AG20443 (cell line): ENCODE measurements at places on chromosomes 3 and 15.

GRCh38 chr3:39180546-39181346 is 11.6 kb downstream of the XIRP1 start:
- DNase-seq, result peak; percentile 95

DNA sequence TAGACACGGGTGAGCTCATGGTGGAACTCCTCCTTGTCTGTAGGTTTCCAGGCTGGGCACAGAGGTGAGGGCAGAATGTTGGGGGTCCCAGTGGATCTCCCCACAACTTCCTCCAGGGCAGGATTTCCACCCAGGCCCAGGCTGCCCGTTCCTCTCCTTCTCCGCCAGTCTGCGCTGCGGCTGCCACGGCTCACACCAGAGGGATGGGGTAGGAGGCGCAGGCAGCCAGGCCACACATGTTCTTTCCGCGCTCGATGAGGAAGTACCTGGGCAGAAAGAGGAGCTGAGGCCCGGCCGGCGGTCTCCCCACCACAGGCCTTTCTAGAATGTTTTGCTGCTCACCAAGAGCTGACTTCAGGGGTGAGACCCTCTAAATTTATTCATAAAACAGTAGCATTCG is 22.9 kb downstream of the CTSH start:
- DNase-seq, result no peak

- DNase-seq, result peak; percentile 42
Observed at GRCh38 chr15:51647128-51647562, 24.6 kb upstream of the DMXL2 start.

DNA sequence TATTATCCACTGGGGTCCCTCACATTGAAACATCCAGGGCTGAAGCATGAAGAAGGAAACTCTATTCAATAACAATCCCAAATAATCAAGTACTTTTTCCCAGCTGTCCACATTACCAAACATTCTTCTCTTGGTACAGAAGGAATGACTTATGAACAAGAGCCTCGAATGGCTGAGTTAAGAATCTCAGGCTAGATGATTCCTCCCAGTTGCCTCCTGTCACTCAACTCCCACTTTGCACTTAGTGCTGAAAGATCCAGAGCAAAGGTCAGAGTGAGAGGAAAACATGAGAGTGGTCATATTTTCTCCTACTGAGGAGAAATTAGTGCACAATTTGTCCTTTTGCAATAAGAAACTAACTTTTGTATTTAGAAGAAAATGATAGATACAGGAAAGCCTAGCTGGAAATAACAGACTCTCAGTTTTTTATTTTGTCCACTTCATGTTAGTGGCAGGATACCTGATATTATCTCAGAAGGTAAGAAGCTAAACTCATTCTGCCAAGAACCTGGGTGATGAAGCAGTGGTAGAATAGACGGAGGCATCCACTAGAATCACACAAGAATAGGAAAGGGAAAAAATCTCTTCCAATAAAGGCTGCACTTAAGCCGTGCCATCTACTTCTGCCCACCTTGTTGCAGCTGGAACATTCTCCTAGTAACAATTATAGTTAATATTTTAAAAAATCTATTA is 46.2 kb downstream of the GADL1 start:
- no peak for DNase-seq

- DNase-seq, result no peak
Observed at GRCh38 chr15:70407336-70407670, 309.6 kb upstream of the TLE3 start.

DNA sequence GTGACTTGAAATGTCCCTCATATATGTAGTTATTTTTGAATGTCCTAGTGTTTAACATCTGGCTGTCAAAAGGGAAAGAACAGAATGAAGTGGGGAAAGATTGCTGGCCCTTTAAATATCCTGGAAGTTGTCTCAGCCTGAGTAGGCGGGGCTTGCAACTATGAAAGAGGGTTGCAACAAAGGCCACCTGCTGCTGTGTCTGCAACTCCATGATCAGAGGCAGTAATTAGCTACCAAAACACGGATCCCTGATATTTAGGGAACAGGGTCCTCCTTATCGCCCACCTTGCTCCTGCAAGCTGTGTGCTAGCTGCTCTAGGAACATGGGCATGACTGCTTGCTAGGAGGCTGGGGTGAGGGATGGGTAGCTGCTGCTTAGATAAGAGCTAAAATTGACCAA is 100.2 kb upstream of the CFAP20DC start:
- no peak for DNase-seq

GRCh38 chr3:37241880-37242279 is 67.5 kb upstream of the LRRFIP2 start:
- DNase-seq, result no peak

DNA sequence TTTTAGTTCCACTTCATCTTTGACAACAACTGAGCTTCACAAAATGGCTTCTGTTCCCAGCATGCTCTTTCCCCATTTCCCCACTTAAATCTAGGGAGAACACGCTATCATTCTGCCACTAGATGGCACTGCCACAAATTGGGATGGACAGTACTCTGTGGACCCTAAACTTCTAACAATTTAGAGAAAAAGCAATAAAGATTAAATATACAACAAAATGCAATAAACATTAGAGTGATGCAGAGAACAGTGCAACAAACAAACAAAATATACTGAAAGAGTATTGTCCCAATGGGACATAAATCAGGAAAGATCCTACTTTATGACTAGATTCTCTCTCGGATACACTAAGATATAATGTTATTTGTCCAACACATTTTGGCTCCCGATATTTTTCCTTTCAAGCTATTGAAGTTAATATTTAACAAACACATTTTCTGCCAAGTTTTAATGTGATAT is 169.7 kb upstream of the TMCO5A start:
- DNase-seq, result peak; percentile 58

- DNase-seq, result no peak
Observed at GRCh38 chr3:185756477-185756876, 68.4 kb downstream of the IGF2BP2 start.

DNA sequence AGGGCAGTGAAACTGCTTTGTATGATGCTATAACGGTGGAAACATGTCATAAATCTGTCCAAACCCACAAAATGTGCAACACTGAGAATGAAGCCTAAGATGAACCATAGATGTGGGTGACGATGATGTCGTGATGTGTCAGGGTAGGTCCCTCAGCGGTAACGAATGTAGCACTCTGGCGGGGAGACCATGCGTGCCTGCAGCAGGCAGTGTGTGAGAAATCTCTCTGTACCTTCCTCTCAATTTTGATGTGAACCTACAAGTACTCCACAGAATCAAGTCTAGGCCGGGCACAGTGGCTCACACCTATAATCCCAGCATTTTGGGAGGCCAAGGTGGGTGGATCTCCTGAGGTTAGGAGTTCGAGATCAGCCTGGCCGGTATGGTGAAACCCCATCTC is 268.2 kb upstream of the LYSMD4 start:
- DNase-seq, result no peak

- no peak for DNase-seq
Observed at GRCh38 chr3:15214758-15215157, 8.7 kb downstream of the CAPN7 start.

DNA sequence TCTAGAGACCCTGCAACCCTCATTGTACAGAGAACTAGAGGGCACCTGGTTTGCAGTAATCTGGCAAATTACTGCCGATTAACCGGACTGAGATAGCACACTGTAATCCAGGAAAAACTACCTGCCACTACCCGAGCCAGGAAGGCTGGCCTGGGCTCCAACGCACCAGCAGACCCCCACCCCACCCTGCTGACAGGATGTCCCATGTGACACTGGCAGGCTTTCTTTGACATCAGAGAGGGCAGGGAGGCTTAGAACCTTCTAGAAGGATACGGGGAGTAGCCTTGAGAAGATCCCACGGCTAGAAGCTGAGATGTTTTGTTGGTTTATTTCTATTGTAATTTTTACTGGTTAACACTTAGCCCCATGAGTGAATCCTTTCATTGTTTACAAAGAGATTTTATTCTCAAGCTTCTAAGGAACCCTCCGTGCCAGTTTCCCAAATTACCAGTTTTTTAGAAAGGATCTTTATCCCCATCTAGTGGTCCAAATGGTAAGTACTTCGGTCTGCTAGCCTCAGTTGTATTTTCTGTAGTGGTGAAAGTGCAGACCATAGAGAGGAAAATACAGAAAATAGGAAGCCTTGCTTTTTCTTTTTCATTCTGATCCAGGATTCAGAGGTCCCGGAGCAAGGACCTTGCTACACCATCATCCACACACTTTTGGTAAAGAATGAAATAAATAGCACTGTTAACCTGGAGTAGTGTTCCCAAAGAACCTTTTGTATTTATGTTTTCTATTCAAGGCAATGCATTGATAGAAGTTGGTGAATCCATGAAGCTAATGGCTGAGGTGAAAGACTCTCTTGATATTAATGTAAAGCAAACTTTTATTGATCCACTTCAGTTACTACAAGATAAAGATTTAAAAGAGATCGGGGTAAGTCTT is 81.9 kb upstream of the ADAMTSL3 start:
- DNase-seq, result peak; percentile 51

- no peak for DNase-seq
Observed at GRCh38 chr3:102826636-102827035, 391.8 kb downstream of the ZPLD1 start.

- no peak for DNase-seq
Observed at GRCh38 chr3:5441401-5441800, 253.9 kb downstream of the EDEM1 start.

- no peak for DNase-seq
Observed at GRCh38 chr3:9196020-9196419, 53.4 kb downstream of the SRGAP3 start.

- DNase-seq, result peak; percentile 31
Observed at GRCh38 chr3:14231998-14232501, 53.4 kb downstream of the LSM3 start.

- no peak for DNase-seq
Observed at GRCh38 chr15:33623010-33623409, 312.2 kb downstream of the RYR3 start.

GRCh38 chr15:48415036-48415886 is 84.0 kb downstream of the DUT start:
- peak; percentile 34 for DNase-seq

- no peak for DNase-seq
Observed at GRCh38 chr15:43771816-43772215, 5.0 kb downstream of the ELL3 start.

DNA sequence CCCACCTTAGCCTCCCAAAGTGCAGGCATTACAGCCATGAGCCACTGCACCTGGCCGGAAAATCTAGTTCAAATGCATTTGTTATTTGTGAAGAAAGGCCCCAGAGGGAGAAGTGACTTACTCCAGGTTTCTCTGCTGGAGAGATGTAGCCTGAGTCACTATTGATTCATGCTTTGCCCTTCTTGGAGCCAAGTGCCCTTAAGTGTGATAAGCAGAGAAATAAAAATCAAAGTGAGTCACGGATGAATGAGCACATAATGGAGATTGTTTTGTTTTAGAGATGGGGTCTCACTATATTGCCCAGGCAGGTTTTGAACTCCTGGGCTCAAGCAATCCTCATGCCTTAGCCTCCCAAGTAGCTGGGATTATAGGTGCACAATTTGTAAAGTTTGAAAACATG is 33.1 kb downstream of the CDC25A start:
- DNase-seq, result peak; percentile 64

- DNase-seq, result no peak
Observed at GRCh38 chr3:40930131-40930538, 269.2 kb upstream of the CTNNB1 start.

GRCh38 chr3:123163141-123163540 is 38.6 kb upstream of the SEC22A start:
- no peak for DNase-seq

- peak; percentile 47 for DNase-seq
Observed at GRCh38 chr3:115989684-115990421, 366.5 kb downstream of the GAP43 start.

DNA sequence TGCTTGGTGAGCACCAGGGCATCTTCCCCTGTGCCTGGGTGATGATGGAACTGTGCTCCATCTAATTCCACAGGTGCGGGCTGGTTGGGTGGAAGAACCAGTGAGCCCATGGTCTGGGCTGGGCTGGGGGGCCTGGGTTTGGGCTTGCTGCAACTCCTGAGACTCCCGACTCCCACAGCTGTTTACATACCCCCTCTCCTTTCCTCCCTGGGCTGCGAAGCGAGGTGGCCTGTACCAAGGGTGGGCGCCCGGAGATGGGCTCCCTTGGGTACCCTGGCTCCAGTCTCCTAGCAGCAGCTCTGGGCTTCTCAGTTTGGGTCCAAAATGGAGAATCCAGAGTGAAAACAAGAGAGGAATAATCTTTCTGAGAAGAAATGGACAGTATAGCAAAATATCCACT is 5.6 kb downstream of the FAM98B start:
- DNase-seq, result no peak

DNA sequence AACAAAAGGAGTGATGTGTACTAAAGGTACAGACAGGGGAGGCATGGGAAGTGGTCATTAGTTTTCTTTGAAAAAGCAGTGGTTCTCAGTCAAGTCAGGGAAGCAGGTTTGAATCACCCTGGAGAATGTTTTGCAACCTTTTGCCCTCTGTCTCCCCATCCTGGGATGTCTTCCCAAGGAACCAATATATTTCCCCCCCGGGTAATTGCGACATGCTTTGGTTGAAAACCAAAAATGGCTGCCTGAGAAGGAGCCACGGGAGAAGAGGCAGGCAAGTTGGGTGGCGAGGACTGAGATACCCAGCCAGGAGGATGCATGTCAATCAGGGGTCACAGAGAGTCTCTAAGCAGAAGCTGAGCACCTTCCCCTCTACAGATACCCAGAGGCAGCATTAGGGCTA is 20.2 kb upstream of the PPP1R2 start:
- DNase-seq, result no peak

- no peak for DNase-seq
Observed at GRCh38 chr3:112084980-112085705, 1.0 kb upstream of the C3orf52 start.

- DNase-seq, result no peak
Observed at GRCh38 chr15:63090472-63090871, 31.2 kb upstream of the LACTB start.

DNA sequence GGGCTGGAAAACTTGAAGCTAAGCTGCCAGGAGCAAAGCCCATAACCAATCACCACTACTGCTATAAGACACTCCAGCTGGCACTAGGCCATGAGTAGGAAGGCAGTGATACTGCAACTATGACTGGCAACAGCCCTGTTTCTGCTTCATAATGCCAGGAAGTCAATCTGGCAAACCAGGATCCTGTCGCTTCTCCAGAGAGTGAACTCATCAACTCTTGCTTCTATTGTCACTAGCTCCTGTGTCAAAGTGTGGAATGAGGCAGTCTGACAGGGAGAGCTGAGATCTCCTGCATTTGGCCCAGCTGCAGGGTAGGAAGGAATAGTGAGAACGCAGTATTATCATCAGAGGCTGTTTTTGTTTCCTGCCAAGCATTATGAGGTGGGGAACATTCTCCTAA is 105.3 kb downstream of the CTNNB1 start:
- DNase-seq, result no peak

- DNase-seq, result no peak
Observed at GRCh38 chr3:137789236-137789635, 25.1 kb downstream of the SOX14 start.
